ENCODE measurements at places on chromosomes 16 and 17.

- no peak for DNase-seq
These were observed 19.9 kb downstream of the POLR3E start for GRCh38 chr16:22317001-22317530.

GRCh38 chr17:54849660-54850059 is 51.0 kb upstream of the TOM1L1 start:
- no peak for DNase-seq

DNA sequence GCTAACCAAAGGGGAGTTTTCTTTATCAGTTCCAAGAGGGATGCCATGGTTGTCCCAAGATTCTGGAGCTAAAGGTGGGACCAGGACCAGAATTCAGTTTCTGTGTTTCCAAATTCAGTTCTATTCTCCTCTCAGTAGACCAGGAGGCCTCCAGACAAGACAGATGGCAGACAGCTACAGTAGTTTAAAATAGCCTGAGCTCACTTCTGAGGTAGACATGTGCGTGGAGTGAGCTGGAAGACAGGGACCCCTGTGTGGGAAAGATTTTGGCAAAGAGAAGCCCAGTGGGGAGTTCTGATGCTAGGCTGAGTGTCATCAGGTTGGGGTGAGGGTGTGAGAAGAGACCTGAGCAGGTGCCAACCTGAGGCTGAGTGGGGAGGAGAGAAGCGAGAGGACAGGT is 95.4 kb downstream of the PRKCB start:
- no peak for DNase-seq

GRCh38 chr17:79413611-79414010 is 197.2 kb downstream of the RBFOX3 start:
- DNase-seq = no peak

GRCh38 chr16:87344165-87344930 is 27.2 kb upstream of the C16orf95 start:
- no peak for DNase-seq

DNA sequence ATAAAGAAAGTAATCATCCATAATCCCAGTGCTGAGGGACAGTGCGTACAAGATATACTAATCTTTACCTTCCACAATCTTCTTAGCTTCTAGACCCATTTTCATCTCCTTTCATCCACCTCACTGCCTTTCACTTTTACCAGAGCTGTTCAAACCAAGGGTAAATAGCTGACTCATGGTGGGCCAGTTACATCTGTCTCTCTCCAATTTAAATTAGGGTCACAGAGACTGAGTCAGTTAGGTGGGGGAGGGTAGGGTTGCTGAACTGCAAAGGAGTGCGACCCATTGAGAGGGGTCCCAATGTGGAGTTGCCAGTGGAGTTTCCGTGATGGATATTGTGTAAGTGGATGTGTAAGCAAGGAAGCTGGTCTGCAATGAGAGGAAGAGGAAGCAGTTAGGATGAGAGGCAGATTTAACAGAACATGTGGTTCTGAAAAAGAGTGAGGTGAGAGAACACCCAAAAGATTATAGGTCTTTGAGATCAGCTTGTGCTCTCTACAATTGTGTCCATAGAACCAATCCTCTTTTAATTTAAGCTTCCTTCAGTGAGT is 83.5 kb downstream of the GP2 start:
- no peak for DNase-seq

GRCh38 chr17:19250421-19251173 is 13.4 kb downstream of the EPN2 start:
- DNase-seq = no peak

GRCh38 chr16:48535369-48535787 is 74.6 kb downstream of the N4BP1 start:
- no peak for DNase-seq

GRCh38 chr17:17681744-17682292 is 560 bp downstream of the RAI1 start:
- DNase-seq = no peak

DNA sequence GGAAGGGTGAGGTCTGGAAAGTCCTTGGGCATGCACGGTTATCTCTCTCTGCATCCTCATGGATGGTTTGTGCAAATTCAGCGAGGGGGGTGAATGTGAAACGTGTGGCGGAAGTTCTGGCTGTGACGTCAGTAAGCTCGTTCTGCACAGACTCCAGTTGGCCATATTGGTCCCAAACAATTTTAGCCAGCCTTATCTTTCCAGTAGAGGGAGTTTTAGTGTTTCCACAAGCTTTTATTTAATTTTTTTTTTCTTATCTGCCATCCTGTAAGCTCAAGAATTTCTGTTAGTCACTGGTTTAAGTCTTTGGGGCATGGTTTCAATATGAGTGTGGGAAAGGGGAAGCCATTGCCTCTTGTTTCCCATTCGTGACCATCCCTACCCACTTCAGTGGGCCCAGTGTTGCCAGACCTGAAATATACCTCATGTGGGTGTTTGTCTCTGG is 39.0 kb downstream of the HLF start:
- no peak for DNase-seq

DNA sequence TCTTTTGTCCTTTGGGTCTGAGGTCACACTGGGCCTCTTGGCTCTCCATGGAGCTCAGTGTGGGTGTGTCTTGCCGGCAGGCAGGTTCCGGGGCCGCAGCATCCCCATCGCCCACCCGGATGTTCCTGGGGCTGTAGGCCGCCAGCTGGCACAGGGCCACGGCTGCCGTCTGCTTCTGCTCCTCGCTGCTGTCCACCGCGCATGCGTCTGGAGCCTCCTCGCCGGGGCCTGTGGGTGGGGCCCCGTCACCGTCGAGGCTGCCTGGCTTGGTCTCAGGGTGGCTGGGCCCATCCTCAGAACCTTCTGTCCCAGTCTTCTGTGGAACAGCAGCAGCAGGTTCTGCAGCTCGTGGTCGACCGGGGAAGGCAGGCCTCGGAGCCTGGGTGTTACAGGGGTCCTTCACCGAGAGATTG is 9.6 kb downstream of the ZNF750 start:
- no peak for DNase-seq
